ENCODE measurements at places on chromosomes 12 and 14.
A peak's percentile ranks its signal among the peaks of the same experiment; 100 is the strongest.

GRCh38 chr12:50103767-50104321 lies at the start of gene GPD1:
GPD1 (plus strand) TSS chr12:50104008; CDS start chr12:50104051, 43 bp downstream.
- peak; percentile 50 for DNase-seq

DNA sequence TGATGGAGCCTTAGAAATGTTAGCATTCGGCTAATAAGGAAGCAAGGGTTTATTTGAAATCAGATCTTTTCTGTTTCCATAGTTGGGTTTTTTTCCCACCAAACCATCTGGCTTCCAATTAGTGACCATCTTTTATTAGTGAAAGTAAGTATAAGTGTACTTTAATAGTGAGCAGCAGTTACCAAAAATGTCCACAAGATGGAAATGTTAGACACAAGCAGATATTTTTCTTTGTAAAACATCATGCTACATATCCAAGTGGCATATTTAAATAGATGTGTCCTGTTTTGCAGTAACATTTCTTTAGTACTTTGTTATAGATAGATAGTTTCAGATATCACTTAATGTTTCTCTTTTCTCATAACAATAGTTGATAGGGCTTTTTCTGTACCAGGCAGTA lies 28.8 kb downstream of the YEATS4 start:
- DNase-seq = no peak

DNA sequence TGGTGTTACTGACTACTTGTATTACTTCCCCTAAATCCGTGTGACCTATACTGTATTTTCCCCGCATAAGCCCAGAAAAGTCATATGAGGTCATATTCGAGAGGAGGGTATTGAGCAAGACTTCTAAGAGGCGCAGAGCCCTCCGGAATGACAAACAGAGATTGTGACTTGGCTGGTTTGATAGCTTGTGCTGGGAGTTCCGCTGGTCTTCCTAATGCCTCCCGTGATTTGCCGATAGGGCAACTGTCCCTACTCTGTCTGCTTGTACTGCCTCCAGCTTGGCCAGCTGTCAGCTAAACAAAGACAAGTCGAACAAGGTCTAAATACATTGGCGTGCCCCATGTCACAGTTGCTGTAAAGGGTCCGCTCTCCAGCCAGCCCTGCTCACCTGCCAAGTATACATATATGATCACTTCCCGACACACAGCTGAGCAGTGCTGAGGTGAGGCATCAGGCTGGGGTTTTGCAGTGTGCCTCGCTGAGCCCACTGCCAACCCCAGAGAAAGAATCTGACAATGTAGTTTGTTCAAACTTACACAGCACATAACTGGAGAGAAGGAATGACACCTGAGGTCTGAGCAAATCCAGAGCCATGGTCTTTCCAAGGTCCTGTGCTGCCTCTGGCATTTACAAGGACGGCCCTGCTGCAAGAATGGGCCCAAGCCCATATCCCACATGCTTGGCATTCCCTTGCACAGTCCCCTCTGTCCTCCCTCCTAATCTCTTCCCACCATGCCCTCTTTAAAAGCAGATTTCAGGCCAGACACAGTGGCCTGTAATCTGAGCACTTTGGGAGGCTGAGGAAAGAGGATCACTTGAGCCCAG lies 23.7 kb downstream of the LGMN start:
- no peak for DNase-seq

DNA sequence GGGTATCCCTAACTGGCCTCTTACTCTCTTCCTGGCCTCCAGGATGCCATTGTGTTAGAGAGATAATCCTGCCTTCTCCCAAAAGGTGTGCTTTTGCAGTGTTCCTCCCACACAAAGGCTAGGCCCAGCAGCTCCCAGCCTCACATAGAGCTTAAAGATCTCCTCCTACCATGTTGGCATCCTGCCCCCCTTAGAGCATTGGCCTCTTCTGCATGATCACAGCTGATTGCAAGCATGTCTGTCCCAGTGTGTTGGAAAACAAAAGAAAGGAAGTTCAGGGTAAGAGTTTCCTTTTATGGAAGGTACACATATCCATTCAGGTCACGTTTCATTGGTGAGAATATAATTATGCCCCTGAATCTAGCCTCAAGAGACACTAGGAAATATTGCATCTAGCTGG lies 405.4 kb downstream of the TMTC2 start:
- no peak for DNase-seq

DNA sequence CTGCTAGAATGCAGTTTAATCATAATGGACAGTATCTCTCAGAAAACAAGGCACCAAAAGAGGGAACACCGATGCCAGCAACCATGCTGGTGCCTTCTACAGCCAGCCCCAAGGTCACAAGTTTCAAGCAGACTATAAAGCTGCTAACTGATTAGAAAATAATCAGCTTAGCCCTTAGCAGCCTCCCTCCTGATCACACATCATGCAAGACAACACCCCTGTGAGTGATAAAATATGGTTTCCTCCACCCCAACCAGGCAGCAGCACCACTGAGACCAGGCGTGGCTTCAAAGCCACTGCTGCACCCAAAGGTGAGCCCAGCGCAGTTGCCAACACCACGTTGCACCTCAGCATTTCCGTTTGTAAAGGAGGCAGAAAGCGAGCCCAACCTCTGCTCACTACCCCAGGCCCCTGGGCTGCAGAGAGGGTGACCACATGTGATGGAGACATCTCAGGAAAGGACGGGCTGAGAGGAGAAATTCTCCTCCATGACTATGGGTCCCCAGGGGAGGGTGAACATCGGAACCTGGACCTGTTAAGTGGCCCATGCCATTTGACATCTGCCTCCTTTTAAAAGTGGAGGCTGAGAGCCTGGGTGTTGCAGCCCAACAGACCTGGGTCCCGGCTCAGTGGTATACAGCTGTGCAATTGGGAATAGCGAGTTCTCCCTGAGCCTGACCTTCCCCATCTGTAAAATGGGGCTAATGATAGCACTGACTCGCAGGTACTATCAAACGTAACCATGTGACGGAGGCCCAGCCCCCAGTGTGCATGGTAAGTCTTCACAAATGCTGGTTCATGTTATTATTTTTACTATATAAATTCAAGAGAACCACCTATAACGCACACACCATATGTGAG lies 11.5 kb downstream of the ZFP36L1 start:
- DNase-seq = peak; percentile 65

DNA sequence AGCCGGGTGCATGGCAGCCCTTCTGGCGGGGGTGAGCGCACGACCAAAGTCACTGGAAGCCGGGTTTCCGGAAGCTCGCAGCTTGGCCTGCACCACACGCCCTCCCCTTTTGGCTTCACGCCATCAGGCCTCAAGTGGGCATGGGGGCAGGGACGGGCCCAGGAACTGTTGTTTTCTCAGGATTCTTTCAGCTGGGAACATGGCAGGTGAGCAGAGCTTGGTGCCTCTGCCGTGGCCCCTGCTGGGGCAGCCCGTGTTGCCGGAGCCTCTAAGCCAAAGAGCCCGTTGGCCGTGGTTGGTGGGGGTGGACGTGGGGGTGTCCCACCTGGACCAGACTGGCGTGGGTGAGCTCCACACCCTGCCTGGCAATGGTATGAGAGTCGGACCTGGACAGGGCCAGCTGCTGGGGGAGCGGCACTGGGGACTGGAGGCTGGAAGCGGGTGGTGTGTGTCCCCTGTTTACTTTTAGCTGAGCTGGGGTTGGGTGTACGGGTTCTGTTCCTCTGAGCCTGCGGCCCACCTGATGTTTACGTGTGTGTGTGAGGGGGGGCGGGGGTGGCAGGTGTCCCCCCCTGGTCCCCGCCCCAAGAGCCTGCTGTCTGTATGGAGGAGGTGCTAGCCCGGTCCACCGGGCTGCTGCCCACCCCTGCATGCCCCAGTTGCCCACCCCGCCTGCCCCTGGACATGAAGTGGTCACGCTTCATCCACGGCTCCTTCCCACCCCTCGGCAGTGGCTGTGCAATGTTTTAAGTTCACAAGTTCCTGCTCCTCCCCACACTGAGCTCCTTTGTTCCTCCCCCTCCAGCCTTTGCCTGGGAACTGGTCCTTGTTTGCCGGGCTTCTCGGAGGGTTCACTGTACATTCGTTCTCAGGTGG lies 28.7 kb upstream of the PLD4 start:
- DNase-seq = no peak

DNA sequence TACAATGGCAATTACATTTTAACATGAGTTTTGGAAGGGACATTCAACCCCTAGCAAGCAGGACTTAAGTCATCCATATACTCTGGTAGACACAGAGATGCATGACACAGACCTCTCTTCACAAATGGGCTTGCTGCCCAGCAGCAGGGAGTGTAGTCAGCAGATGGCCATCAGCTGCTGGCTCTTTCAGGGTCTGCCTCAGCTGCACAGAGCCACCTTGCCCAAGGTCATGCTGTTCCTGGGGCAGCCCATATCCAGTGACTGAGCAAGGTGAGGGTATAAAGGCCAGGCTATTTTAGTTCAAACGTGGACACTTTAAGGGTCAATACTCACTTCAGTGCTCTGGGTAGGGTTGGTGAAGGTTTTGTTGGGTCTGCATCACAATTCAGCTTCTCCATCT lies 58.3 kb upstream of the JDP2 start:
- DNase-seq = no peak

- no peak for DNase-seq
Measured at GRCh38 chr14:95897280-95897679, 20.6 kb downstream of the TUNAR start.

GRCh38 chr12:131261906-131262305 lies 308.2 kb downstream of the ADGRD1 start:
- DNase-seq = no peak

Data from activated naive CD8-positive, alpha-beta T cell treated with anti-CD3 and anti-CD28 coated beads for 36 hours (primary cell).